ENCODE measurements at places on chromosomes 2 and 18.
A peak's percentile ranks its signal among the peaks of the same experiment; 100 is the strongest.

DNA sequence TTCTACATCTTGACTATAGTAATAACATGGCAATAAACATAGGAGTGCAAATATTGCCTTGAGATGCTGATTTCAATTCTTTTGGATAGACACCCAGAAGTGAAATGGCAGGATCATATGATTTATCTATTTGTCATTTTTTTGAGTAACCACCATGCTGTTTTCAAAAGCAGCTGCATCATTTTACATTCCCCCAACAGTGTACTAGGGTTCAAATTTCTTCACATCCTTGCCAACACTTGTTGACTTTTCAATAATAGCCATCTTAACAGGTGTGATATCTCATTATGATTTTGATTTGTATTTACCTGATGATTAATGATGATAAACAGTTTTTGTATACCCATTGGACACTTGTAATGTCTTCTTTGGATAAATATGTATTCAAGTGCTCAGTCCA is 90.8 kb downstream of the STRADB start:
- H3K27ac ChIP-seq = no peak overlapping the region
- H3K36me3 ChIP-seq = no peaks in the 10 kb centered on the region
- H3K27me3 ChIP-seq = no peaks in the 10 kb centered on the region
- H3K4me1 ChIP-seq = peaks cover 9% of the 10 kb centered on the region
- DNase-seq = no peak
- no peak overlapping the region for H3K4me3 ChIP-seq

DNA sequence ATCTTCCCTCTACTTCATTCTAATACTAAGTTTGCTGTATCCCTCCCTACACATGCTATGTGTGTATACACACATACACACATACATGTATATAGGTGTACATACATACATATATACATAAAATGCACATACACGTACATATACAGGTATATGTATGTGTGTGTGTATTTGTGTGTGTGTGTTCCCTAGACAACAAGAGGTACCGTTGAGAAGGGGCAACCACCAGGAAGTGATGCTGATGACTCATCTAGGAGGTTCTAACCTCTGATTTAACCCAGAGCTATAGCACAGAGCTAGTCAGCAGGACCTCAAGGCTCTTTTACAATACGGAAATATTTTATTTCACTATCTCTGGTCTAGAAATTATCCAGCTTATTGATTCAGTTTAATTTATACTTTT is 139.2 kb downstream of the LAMA3 start:
- no peaks in the 10 kb centered on the region for H3K27me3 ChIP-seq
- no peaks in the 10 kb centered on the region for H3K36me3 ChIP-seq
- H3K27ac ChIP-seq = no peak overlapping the region

GRCh38 chr18:49021433-49022129 is 70.8 kb upstream of the SMAD7 start:
- H3K4me1 ChIP-seq = peaks cover 11% of the 10 kb centered on the region
- peak; percentile 82 for DNase-seq
- H3K27ac ChIP-seq = no peak overlapping the region
- H3K4me3 ChIP-seq = no peak overlapping the region
- no peaks in the 10 kb centered on the region for H3K36me3 ChIP-seq

DNA sequence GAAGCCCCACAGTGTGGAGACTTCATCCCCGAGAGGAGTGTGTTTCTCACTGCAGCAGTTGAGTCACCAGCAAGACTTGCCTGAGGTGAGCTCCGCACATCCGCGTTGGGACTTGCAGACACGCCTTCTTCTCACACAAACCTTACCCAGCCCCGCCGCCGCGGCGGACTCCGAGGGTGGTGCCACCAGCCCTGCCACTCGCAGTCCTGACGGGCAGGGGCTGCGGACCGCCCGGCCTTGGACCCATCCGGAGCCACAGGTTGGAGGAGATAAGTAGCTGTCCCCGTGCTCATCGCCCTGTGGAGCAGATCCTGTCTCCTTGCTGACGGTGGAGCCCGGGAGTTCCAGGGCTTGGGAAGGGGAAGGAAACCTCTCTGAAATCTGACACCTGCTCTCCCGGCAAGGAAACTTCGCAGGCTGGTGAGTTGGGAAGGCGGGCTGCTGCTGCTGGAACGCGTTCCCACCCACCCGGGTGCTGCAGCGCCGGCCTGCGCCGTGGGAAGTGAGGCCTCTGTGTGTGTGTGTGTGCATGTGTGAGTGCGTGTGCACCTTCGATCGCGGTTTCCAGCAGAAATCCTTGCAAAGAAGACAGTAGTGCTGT is at the start of gene RAB27B:
Gene RAB27B (plus strand): TSS at position 197 of the 601 bp plus-strand sequence. CDS start 49,109 bp downstream, outside the sequence.
- H3K4me1 ChIP-seq = peaks cover 18% of the 10 kb centered on the region
- peak; percentile 88 for DNase-seq
- H3K36me3 ChIP-seq = peaks cover 5% of the 10 kb centered on the region
- peaks cover 29% of the 10 kb centered on the region for H3K27me3 ChIP-seq
- H3K4me3 ChIP-seq = peak within 1 kb of the TSS; percentile 76

- no peak for DNase-seq
- H3K27ac ChIP-seq = no peak overlapping the region
- H3K36me3 ChIP-seq = no peaks in the 10 kb centered on the region
- no peaks in the 10 kb centered on the region for H3K27me3 ChIP-seq
- H3K4me3 ChIP-seq = no peak overlapping the region
Observed at GRCh38 chr2:43169987-43170386, 56.4 kb downstream of the ZFP36L2 start.

GRCh38 chr18:9872823-9873222 is 12.9 kb upstream of the TXNDC2 start:
- DNase-seq = no peak
- H3K27me3 ChIP-seq = no peaks in the 10 kb centered on the region
- no peak overlapping the region for H3K27ac ChIP-seq
- no peak overlapping the region for H3K4me3 ChIP-seq
